Stimulated activated CD8-positive, alpha-beta memory T cell treated with anti-CD3 and anti-CD28 coated beads, Interleukin-15, amount 100 ng/mL, for 4 hours (primary cell): ENCODE measurements at places on chromosomes 7 and 10.

DNA sequence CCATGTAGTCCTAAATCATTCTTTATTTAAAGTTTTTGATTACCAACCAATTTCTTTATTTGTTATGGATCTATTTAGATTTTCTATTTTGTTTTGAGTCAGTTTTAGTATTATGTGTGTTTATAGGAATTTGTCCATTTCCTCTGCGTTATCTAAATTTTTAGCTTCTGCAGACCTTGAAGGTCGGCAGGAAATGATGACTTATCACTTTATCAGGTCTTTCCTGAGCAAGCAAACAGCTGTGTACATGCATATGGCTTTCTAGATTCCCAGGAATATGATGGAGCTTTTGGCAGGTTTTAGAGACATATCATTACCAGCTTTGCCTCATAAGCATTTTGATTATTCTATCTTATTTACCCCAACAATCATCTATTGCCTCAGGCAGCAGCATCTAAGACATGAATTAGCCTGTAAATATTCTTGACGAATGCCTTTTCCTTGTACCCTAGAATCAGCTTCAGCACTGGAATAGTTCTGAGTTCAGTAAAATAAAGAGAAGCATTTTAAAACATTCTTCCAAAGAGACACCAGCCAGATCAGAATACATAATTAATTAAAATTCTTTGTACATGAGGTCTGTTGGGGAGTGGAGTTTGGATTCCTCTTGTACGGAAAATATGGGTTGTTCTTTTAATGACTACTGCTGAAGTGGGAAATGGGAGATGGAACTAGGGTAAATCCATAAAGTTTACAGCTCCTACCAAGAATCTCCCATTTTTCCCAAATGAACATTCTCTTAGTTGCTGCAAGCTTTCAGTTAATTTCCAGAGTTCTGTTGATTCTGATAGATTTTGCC, 408.8 kb upstream of the SEMA3C start:
- DNase-seq = no peak

DNA sequence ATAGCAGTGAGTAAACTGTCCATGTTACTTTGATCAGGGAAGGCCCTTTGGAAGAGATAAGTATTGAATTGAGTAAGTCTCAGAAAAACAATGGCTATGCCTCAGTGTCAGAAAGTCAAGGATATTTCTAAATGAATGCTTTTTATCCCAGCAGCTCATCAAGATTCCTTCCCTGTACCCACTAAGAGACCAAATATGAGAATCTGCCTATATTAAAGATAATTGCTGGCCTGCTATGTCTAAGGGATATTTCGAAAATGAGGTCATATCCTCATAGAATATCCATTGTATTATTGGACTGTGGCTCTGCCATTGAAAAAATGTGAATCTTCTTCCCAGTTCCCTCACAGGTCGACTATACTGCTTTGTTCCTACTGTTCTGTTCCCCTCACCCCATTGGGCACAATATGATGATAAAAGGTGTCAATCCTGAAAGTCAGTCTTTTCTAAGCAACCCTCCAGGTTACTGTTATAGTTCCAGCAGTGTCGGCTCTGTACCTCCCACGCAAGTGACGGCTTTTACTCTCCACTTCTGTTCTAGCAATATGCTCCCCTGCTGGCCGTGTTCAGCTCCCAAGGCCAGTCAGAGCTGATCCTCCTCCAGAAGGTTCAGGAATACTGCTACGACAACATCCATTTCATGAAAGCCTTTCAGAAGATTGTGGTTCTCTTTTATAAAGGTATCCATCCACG, 51.7 kb downstream of the BZW2 start:
- DNase-seq = no peak

DNA sequence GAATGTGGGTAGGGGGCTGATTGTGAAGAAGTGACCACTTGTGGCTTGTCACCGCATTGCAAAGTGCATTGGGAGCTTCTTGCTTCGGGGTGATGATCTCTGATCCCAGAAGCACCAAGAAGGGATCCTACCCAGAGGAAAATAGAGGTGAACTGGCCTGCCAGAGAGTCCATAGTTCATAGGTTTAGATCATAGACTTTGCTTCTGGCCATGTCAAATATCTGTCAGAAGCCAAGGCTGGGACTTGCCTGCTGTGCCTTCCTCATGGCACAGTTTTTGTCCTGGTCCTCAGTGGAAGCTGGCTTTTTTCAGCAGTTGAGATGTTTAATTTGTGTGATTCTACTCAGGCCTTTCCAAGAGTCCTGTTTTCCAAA, 1.1 kb downstream of the ZSWIM8 start:
- DNase-seq = no peak

DNA sequence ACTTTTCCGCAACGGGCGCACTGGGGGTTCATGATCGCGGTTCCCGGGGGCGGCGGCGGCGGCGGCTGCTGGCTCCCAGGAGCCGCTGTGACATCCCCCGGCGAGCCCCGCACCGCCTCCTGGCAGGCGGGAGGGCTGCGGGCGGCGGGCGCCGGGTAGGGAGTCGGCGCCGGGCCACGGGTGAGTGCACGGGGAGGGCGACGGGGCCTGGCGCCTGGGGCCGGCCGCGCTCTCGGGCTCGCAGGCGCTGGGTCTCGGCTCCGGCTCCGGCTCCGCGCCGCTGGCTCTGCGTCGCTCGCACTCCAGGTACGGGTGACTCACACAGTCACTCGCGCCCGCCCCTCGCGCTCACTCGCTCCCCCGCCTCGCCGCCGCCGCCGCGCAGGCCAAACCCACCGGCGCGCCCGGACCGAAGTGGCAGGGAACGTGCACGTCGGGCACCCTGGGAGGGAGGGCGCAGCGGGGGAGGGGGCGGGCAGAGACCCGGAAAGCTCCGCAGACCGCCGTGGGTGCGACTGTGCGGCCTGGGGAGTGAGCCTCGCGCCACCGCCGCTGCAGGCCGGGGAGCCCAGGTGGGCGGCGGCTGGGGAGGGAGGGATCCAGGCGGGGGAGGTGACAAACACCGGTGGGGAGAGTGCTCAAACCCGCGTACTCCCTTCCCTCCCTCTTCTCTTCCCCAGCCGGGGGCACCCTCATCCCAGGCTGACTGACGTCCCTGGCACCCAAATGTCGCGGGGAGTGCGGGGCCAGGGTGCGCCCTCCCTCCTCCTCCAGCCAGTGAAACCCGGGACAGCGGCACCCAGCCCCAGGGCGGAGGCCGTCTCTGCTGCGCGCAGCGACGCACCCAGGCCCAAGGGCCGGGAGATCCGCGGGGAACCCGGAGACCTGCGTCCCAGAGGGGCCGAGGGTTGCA, 276.9 kb upstream of the NEBL start:
- DNase-seq = no peak

GRCh38 chr10:117320050-117320665, 55.1 kb downstream of the PDZD8 start:
- DNase-seq = no peak
